ENCODE measurements at places on chromosomes 3 and 15.

- no peak for DNase-seq
Observed at GRCh38 chr15:66498501-66499386, 1.2 kb upstream of the SNAPC5 start.

DNA sequence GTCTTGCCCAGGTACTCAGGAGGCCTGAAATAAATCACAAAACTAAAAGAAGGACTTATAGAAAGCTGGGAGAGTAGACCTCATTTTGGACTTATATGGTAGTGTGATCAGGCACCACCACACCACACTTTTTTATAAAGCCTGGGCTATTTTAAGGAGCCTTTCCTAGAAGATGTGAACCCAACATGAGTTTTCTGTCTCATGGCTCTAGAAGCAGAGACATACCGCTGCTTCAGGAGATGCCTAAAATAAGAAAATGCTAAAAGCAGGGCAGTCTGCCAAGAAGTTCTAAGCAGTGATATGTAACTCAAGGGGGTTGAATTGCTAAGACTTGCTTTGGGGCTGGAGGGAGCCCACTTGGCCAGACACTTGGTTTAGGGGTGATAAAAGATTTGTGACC is 49.6 kb downstream of the SUMF1 start:
- no peak for DNase-seq

GRCh38 chr15:98395974-98396610 is 252.2 kb upstream of the IGF1R start:
- no peak for DNase-seq

DNA sequence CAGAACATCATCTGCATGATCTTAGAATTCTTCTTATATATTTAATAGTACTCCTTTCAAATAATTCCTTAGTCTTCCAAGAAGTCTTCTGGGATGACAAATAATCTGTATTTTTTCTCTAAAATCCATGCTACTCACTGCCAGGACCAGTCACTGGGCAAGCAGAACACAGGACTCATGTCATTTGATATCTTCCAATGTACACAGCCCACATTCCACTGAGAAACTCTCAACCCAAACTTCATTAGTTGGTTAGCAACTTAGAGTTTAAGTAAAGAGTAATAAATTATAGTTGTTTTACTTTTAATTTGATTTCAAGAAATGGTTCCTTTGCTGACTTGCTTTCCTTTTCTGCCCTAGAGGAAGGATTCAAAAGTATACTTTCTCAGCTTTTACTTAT is 317.0 kb downstream of the VGLL3 start:
- no peak for DNase-seq

GRCh38 chr3:17062736-17063135 is 178.0 kb downstream of the PLCL2 start:
- DNase-seq, result no peak
